ENCODE measurements at places on chromosomes 11 and 22. TPM values are rescaled to one million over a fixed set of nuclear protein-coding genes. Genes with fewer than 3 reads are reported as not detected.

DNA sequence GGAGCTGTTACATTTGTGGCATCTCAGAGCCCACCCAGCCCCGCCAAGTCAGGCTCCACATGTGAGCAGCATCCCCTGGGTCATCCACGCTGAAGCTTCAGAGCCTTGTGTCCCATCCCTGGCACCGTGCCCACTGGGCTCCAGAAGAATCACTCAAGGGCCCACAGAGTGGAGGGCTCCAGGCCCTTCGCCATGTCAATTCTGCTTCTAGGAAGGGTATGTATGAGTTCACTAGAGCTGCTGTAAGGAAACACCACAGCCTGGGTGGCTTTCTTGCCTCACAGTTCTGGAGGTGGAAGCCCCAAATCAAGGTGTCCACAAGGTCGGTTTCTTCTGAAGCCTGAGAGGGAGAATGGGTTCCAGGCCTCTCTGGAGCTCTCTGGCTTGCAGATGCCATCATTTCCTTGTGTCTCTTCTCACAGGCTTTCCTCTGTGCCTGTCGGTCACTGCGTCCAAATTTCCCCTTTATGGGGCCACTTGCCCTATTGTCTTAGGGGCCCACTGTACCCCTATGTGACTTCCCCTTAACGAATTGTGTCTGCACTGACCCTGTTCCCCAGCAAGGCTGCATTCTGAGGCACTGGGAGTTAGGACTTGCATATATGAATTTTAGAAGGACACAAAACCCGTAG lies 1476.0 kb downstream of the TBC1D22A start:
- no peak for DNase-seq

GRCh38 chr11:101348786-101349185 lies 219.2 kb upstream of the PGR start:
- no peak for DNase-seq

DNA sequence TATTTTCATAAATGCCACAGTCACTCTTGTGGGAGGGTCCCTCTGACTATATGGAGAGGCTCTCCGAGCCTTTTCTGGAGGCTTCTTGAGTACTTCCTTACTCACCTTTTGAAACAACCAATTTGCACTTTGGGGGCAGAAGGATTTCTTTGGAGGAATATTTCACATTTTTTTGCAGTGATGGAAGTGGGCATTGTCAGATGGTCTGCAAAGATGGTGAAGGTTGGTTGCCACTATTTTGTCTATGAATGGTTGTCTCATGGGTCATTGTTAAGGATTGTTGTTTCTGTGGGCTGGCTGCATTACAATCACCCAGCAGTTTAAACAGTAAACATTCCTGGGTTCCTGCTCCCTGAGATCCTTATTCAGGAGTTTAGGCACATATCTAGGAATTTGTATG lies 388.2 kb downstream of the TMEM135 start:
- DNase-seq = no peak

DNA sequence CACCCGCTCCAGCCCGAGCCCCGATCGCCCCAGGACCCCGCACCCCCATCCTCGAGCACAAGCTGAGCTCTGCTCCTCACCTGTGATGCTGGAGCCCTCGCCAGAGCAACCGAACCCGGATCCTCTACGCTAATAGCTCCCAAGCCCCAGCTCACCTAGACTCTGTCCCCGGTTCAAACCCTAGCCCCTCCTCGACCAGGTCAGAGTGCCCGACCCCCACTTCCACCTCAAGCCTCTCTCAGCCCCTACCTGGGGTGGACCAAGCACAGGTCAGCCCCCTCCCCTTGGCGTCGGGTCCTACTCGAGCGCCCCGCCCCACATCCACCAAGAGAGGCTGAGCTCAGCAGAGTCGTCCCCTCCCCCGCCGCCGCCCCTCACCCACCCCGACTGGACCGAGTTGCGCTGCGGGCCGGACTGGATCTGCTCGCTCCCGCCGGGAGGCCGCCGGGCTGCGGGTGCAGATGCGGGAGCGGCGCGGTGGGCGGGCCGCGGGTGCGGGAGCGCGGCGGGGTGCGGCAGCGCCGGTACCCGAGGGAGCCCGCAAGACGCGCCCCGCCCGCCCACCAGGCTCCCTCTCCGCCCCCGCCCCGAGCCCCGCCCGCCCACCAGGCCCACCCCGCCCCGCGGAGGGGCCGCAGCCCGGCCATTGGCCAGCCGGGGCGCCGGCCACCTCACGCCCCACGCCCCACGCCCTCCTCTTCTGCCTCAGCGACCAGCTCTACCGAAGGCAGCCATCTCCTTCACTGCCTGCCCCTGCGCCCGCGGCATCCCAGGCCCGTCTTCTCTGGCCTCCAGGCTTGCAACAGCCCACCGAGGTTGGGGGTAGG lies 577 bp upstream of the DKK3 start:
- no peak for DNase-seq

MMP1 gene
- total RNA-seq = 0.42 TPM

- no peak for DNase-seq
Observed at GRCh38 chr11:84642500-84642899, 984.6 kb downstream of the DLG2 start.

- peak; percentile 87 for DNase-seq
Observed at GRCh38 chr22:21657360-21658032, 8.3 kb upstream of the PPIL2 start.

- DNase-seq = no peak
Observed at GRCh38 chr22:24434471-24435322, 7.3 kb downstream of the ADORA2A start.

DNA sequence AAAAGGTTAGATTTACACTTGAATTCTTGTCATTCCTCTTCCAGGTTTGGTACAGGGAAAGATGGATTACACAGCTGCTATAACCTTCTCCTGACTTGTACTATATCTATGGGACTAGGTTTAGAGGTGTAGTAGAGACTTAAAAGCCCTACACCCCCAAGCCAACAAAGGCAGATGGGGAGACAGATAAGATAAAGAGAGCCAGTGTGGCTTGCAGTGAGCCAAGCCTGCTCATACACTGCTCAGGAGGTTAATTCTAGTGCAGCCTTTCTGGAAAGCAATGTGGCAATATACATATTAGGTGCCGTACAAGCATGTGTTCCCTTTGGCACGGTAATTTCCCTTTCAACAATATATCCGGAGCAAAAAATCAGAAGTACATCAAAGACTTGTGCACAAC lies 10.8 kb downstream of the SIK3 start:
- DNase-seq = no peak
